ENCODE measurements at places on chromosomes 12 and 14.

- no peak for DNase-seq
These were observed 29.2 kb downstream of the GNS start for GRCh38 chr12:64729909-64730587.

DNA sequence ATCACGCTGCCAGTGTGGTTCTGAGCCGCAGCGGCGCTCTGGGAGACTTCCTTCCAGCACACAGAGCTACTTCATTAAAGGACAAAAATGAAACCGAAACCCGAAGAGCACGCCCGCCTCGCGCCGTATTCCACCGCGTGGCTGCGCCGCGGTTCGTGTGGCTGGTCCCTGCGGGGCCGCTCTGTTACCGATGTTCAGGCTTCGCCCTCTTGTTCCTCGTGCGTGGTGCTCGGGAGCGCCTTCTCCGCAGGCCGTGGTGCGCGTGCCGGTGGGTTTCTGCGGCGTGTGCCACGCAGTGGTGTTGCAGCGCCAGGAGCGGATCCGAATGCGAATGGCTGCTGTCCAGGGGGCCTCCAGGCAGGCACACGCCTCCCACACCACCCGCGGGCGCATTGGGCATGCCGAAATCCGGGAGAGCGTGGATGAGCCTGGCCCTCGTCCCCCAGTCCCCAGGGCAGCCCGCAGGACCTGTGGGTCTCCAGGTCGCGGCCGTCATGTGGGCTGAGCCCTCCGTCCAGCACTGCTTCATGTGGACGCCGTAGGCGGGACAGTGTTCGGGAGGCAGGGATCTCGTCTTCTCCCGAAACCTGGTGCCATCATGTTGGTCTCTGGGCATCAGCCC is 91.2 kb downstream of the ADGRD1 start:
- DNase-seq = no peak

DNA sequence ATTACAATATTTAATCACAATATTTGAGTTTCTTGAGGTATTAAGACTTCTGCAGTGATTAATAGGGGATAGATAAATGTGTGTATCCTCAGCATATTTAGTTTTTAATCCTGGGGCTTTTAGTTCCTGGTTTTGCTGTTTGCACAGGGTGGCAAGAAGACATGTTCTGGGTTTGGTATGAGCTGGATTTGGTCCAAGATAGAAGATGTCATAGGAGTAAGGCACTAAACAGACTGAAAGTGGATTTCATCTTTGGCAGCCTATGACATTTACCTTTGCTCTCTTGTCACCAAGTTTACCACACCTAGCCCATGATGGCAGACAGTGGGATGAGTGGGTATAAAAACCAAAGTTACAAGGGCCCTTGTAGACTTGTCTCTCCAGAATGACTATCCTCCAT is 168.2 kb downstream of the LRRK2 start:
- no peak for DNase-seq

DNA sequence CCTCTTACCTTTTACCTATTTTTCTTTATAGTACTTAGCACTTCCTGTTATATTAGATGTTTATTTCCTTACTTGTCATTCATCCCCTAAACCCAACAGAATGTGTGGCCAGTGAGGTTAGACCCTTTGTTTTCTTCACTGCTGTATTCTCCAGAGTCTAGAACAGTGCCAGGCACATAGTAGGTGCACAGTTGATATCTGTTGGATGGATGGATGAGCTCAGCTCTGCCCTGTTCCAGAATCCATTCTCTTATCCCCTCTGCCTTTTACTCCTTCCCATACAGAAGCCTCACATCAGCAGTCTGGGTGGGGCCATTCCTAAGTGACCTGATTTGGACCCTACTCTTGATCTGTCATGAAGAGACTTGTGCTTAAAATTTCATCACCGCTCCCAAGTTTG is 94.5 kb upstream of the DACT1 start:
- no peak for DNase-seq

- DNase-seq = no peak
These were observed 79.5 kb downstream of the ARMH4 start for GRCh38 chr14:58072288-58073071.

DNA sequence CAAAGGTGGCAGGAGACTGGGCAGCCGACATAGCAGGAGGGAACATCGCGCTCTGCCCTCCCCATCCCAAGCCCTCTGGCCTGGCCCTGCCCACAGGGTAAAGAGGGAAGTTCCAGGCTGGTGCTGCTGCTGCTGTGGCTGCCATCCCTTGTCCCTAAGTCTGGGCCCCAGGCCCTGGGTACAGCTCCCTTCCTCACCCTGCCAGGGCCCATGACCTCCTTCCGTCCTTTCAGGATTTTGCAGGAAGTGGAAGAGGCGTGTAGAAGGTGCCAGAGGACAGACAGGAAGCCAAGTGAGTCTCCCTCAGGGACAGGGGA is 14.7 kb upstream of the NCOR2 start:
- DNase-seq = no peak

GRCh38 chr14:73241481-73242165 is 4.3 kb downstream of the PAPLN start:
- no peak for DNase-seq

DNA sequence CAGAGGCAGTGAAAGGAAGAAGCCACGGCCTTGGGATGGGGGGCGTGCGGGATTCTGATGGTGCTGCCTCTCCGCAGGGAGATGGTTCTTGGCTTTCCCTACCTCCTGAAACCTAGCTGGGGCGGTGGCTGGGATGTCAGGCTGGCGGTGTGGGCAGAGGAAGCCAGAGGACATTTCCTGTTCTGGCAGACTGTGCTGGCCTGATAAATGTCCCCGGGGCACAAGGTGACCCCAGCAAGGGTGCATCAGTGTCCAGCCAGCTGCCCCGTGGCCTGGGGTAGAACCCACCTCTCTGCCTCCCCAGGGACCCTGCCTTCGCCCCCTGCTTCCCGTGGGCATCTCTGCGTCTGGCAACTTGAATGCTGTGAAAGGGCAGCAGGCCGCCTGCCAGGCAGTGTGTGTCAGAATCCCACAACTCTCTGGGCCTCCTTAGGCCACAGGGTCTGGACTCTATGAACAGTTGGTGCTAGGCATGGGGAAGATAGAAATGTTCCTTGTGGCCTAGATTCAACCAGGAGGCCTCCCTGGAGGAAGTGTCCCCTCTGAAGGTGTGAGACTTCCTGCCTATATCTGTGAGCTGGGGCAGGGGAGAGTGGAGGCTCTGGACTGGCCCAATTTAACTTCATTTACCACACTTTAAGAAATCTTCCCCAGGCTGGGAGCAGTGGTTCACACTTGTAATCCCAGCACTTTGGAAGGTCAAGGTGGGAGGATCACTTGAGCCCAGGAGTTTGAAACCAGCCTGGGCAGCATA is 4.9 kb downstream of the SH2B3 start:
- no peak for DNase-seq

DNA sequence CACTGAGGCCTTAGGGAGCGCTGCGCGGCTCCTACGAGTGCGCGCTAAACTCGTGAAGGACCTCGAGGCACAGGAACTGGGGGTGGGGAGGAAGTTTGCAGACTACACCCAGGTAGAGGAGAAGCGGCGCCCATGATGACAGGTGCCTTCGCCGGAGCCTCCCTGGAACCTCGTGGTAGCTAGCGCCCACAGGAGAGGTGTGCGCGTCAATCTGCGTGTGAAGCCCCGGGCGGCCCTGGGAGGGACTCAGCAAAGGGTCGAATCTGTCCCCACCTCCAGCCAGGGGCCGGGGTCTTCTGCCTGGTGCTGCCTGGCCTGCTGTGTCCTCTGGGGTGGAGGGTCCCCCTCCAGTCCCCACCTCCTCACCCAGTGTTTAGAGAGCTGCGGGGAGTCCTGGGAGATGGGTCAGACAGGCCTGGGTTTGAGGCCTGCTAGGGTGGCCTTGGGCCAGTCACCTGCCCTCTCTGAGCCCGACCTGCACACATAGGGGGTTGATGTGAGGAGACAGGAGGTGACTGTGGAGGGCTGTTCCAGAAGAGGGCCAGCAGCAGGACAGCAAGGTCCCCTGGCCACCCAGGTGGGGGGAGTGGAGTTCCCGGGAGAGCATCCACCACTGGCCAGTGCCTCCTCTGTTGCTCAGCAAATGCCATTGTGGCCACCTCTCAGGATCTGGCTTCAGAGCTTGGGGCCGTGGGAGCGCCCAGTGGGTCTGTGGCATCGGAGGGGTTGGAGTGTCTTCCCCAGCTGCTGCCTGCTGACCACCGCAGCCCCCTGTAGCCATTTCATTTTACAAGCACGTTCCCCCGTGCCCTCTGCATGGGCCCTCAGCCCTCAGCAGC is 20.2 kb upstream of the KIF26A start:
- no peak for DNase-seq

DNA sequence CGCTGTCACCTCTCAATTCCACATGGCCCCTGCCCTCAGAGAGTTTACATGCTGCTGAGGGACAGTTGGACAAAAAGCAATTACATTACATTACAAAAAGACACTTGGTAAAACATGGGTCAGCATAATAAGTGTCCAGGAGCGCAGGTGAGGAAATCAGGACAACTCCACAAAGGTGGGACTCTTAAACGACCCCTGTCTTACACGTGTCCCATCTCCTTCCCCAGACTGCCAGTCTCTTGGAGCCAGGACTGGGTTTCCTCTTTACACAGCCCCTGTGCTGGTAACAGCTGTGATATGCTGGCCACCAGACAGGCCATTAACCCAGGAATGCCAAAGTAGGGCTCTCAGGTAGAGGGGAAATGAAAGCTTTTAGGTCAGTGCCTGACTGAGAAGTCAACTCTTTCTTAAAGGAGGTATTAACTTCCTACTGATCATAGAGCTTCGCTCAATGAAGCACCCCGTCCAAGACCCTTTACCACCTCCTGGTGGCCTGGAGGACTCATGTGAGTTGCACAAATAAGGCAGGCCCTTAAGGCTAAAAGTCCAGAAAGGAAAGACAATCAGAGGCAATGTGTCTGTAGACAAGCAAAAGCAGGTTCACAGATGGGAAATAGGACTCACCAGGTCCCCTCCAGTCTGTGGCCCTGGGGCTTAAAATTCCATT is 55.5 kb downstream of the ANO2 start:
- no peak for DNase-seq

GRCh38 chr12:4284306-4284705 is 10.7 kb downstream of the CCND2 start:
- DNase-seq = no peak

- DNase-seq = no peak
These were observed 11.2 kb downstream of the CPNE6 start for GRCh38 chr14:24082411-24083080.

DNA sequence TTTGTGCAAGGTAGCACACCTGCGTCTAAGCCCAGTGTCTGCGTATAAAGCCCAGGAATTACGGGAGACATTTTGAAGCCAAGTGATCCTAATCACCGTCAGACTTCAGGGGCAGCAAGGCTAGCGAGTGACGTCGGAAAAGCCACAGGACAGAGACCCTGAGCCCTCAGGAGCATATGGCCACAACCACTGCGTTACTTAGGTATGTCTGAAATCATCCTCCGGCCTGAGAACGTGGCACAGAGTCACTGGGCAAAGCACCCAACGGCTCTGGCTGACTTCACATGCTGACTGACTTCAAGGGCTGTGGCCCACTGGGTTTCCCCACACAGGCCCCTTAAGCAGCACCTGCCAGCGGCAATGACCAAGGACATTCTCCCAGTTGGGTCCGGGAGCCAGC is 71.5 kb downstream of the RIMBP2 start:
- no peak for DNase-seq

- no peak for DNase-seq
These were observed 3.1 kb upstream of the MDM2 start for GRCh38 chr12:68804657-68805591.

DNA sequence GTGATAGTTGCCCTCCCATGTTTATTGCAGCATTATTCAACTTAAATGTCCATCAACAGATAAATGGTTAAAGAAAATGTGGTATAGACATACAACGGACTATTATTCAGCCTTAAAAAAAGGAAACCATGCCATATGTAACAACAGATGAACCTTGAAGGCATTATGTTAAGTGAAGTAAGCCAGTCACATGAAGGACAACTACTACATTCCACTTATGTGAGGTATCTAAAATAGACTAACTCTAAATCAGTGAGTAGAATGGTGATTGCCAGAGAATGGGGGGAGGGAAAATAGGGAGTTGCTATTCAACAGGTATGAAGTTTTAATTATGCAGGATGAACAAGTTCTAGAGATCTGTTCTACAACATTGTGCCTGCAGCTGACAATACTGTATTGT is 10.1 kb downstream of the PCNX4 start:
- DNase-seq = no peak

GRCh38 chr14:98647754-98648153 is 624.2 kb downstream of the BCL11B start:
- DNase-seq = no peak

DNA sequence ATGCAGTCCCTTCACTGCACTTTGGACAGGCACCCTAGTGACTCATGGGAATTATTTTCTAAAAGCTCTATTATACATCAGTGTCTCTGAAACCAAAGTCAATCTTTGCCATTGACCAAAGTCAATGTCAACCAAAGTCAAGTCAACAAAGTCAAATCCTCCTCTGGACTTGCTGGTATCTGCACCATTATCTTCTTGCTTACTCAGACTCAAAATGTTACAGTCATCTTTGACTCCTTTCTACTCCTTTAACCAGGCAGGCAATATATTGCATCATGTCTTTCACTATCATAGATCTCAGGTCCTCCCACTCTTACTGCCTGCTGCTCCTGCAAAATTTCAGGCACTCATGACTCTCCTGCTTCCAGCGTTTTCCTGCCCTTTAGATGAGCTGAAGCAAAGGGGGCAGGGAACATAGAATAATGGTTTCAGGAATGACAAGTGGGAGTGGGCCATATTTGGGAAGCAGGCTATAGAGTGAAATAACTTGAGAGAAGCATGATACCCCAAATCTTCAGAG is 39.2 kb downstream of the IGF1 start:
- no peak for DNase-seq

GRCh38 chr12:19978193-19978592 is 390.1 kb upstream of the PDE3A start:
- DNase-seq = no peak

- no peak for DNase-seq
These were observed 567.2 kb downstream of the SNAPC1 start for GRCh38 chr14:62329427-62329826.

- DNase-seq = no peak
These were observed 137.5 kb downstream of the FSCB start for GRCh38 chr14:44369401-44370123.

DNA sequence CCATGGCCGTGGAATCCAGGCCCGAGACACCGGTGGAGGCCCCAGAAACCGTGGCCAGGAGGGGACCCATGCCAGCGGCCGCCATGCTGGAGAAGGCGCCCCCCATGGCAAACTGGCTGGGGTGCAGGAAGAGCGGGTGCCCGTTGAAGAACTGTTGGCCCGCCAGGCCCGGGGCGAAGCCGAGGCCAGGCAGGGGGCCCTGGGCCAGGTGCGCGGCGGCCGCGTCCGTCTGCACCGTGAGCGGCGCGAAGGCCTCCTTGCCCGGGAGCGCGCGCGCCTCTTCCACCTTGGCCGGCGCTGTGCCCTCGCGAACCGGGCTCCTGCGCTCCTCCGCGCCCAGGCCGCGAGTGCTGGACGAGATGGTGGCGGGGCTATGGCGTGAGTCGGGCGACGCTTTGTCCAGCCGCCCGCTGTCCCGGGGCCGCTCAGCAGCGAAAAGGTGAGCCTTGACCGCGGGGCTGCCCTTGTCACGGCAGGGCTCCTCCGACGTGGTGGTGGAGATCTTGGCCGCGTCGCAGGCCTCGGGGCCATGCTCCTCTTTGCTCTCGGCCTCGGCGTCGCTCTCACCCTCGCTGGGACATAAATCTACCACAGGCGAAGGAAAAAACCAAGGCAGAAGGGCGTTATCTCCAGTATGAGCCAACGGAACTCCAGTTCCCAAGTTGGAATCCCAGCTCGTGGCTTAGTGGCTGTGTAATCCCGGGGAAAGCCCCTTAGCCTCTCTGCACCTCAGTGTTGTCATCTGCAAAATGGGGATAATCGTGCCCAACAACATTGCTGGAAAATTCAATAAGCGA is 9.5 kb downstream of the TBX3 start:
- no peak for DNase-seq

- no peak for DNase-seq
These were observed 31.9 kb upstream of the DUSP6 start for GRCh38 chr12:89384050-89384758.
